ENCODE measurements at places on chromosomes 13 and 19.

DNA sequence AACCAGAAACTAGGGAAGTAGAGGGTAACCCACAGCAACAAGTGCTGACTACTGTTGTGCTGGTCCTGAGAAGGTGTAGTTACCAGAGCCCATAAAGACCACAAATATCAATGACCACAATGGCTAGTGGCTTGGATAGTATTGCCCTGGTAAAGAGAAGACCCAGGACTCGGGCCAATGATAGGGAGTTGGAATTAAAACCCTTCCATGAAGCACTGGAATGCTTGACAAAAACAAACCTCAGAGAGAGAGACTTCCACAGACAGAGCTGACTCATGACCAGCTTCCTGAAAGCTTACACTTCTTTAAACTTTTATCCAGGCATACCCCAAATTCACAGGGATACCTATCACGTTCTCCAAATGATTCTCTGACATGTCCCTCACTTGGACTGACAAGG is 60.5 kb downstream of the WDR87 start:
- no peak for DNase-seq

DNA sequence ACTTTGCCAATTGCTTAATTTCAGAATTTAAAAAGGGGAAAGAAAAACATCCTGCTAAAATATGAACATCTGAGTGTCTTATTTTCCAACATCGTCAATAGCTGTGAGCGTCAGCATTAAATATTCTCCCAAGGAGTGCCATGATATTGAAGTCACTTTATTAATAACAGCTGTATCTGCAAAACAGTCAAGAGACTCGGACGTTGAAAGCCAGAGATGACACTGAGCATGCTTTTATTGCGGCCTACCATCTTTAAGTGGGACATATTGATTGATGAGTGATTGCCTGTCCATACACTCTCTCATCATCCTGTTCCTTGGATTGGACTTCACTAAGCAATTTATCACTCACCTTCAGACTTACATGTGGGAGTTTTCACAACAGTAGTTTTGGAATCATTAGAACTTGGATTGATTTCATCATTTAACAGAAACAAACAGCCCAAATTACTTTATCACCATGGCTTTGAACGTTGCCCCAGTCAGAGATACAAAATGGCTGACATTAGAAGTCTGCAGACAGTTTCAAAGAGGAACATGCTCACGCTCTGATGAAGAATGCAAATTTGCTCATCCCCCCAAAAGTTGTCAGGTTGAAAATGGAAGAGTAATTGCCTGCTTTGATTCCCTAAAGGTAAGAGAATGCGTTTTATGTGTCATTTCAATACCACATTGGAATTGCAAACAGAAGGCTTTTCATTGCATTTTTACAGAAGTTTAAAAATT is 53.8 kb downstream of the MBNL2 start:
- DNase-seq: no peak

DNA sequence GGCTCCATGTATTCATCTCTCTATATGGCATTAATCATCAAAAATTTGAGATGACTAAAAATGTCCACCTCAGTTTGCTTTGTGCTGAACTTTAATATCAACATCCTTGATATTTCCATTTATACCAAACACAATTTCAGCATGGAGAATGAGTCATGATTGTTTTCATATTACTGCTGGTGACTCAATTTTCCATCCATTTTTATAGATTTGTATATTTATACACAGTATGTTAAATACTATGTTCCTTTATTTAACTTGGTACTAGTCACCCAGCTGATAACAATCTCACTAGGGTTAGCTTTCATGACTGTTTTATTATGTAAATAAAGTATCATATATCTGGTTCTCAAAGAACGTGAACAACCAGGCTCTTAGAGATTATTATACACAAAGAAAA is 1255.1 kb downstream of the SLITRK1 start:
- no peak for DNase-seq

GRCh38 chr19:11435833-11436313 is 438 bp downstream of the PRKCSH start:
- no peak for DNase-seq

- no peak for DNase-seq
Measured at GRCh38 chr13:35255241-35255640, 221.2 kb downstream of the MAB21L1 start.

- no peak for DNase-seq
Measured at GRCh38 chr13:76750126-76750525, 136.1 kb downstream of the KCTD12 start.

- no peak for DNase-seq
Measured at GRCh38 chr13:33069365-33069764, 53.1 kb downstream of the KL start.

GRCh38 chr19:33416307-33417215 is 43.1 kb downstream of the CEBPG start:
- DNase-seq: peak; percentile 40

DNA sequence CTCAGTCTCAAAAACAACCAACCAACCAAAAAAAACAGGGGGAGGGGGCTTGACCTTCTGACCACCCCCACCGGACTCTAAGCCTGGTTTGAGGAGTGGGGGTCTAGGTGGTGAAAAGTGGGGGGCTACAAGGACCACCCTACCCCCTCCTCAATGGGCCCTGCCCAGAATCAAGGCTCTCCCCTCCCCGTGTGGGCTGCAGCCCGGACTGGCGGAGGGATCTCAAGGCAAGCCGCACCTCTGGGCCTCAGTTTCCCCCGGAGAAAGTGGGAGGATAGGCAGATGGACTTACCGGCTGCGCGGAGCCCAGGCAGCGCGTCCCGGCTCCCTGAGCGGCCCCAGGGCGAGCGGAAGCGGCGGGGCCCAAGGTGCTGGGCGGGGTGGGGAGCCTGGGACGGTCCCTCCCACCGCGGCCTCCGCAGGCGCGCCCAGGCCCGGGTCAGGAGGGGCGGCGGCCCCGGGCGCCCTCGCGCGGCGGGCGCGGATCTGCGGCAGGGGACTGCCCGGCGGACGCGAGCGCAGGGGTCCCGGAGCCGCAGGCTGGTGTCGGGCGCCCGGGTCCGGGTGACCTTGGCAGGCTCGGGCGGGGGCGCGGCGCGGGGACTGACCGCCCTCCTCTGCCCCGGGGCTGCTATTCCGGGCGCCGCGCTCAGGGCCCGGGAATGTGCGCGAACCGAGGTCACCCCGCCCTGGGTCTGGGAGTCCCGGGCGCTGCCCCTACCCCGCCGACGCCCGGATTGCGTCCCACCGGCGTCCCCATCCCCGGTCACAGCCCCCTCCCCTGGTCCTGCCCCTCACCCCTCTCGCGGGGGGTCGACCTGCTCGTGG is at the start of gene ADAMTSL5:
TSS of gene ADAMTSL5 (minus strand) at position 349 of the 828 bp plus-strand sequence. CDS start 2,076 bp downstream, outside the sequence.
- DNase-seq: peak; percentile 59

- no peak for DNase-seq
Measured at GRCh38 chr19:52941941-52942385, 18.7 kb upstream of the ZNF888 start.

DNA sequence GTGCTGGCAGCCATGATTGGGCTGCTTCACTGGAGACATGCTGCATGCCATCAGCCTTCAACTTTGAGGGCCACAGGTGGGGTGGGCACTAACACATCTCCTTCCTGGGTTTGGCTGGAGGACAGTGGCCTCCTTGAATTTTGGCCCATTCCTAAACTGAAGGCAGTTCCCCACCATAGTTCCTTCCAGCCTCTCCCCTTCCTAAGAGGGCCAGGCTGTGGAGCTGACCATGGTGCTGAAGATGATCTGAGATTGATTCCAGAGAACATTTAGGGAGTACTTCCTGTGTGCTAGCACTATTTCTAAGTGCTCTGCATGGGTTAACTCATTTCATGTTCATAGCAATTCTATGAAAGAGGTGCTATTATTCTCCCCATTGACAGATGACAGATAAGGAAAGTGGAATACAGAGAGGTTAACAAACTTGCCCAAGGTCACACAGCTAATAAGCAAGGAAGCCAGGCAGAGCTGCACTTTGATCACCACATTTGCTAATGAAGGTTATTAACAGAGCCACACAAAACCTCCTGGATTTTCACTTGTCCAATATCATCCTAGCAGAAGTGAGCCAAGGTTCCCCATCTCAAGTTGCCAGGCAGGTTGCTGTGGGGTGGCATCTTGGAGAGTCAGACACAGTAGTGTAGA is 175.3 kb downstream of the ZIC5 start:
- DNase-seq: no peak

GRCh38 chr13:51793570-51794271 is 10.2 kb downstream of the DHRS12 start:
- no peak for DNase-seq

- no peak for DNase-seq
Measured at GRCh38 chr19:54532528-54532927, 29.9 kb downstream of the LAIR2 start.

DNA sequence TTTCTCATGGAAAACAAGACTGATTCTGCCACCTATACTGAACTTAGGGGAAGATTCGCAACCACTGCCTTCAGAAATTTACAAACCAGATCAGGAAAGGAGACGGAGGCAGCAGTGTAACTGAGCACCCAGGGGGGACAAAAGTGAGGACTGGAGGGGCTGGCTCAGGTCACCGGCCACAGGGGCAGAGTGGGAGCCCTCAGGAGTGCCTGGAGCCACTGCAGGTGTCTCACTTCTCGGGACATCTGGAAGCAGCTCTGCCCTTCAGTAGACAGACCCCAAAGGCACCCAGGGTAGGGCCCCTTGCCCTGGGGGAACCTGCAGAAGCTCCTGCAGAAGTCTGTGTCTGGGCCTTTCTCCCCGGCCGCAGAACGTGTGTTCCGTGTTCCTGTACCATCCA is 5.8 kb downstream of the ARHGEF7 start:
- no peak for DNase-seq

DNA sequence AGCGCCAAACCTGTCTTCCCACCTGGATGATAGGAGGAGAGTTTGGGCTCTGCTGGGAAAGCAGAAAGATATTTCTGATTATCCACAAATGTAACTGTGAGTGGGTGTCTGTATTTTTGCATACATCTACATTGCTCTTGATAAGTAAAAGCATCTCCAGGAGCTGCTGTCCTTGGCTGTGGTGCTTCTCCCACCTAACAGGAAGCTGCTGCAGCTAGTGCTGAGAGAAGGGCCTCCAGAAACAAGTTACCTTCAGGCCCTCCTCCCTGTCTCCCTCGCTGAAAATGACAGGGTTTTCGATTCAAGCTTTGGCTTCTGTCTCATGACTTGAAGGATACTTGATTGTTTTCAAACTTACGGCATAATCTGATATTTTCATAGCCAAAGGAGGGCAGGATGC is 90.1 kb downstream of the FOXO1 start:
- no peak for DNase-seq

GRCh38 chr13:48144413-48145035 is 49.6 kb upstream of the MED4 start:
- no peak for DNase-seq

GRCh38 chr19:15426485-15427349 is 7.9 kb upstream of the AKAP8L start:
- no peak for DNase-seq

GRCh38 chr19:3098141-3098514 is 4.0 kb downstream of the GNA11 start:
- no peak for DNase-seq

DNA sequence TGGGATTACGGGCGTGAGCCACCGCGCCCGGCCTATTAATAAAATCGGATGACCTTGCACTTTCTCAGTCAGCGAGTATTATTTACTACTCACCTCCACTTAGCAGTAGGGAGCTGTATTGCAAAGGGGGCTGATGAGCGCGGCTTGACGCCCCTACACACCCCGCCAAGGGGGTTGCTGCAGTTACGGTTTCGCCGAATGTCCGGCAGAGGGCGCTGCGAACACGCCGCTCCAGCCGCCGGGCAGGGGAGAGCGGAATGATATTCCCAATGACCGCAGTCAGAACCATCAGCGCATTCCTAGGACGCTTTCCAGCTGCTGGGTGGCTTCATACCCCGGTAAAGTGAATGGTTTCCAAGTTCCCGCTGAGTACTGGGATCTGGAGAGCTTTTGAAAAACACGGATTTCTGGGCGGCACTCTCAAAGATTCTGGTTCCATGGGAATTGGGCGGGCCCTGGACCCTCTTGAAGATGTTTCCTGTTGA is 30.0 kb upstream of the TPT1 start:
- DNase-seq: peak; percentile 40

DNA sequence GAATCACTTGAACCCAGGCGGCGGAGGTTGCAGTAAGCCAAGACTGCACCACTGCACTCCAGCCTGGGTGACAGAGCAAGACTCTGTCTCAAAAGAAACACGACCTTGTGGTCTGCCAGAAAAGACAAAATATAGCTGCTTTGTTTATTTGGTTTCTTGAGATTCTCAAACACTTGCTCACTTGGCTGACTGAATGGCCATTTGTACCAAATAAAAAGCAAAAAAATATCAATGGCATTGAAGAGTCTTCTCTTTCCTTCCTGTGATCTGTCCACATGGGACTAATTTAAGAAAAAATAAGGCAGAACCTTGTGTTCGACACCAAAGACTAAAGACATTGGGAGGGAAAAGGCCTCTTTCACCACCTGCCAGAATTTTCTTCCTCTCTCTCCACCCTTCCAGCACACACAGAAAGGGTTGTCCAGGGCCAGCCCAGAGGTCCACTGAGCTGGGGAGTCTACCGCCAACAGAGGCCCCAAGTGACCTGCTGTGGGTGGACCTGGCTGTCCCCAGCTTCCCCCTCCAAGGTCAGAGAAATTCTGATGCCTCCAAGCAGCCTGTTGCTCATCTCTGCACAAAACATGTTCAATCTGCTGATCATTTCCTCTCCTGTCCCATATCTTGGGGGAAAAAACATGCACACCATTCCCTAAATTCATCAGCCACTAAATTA is 5.9 kb downstream of the BRME1 start:
- no peak for DNase-seq

DNA sequence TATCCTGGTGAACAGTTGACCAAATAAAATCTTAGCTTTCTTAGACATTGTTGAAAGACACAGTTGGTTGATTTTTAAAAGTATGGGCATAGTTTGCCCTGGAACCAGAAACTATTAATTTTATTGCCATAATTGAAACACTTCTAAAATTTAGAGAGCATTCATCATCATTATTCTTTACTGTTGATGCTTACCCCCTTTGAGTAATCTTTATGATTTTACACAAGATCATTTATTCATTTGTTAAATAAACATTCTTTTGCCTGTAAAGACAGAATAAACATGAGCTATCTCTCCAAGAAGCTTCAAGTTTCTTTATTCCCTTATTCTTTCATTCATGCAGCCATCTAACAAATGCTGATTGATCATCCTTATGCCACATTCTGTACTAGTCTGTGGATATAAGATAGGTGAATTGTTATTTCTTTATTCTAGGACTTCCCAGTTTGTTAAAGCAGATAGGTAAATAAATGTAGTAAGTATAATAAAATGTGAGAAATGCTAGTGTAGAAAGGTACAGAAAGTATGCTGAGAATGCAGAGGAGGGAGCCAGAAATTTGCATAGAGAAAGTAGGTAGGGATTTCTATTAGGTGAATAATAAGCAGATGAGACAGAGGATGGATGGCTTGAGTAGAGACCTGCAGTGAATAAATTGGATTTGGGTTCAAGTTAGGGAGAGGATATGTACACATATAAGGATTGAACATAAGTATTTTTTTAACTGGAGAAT is 8.2 kb downstream of the SERTM1 start:
- DNase-seq: no peak

- DNase-seq: no peak
Measured at GRCh38 chr19:16893686-16893989, 4.8 kb downstream of the F2RL3 start.

- DNase-seq: peak; percentile 31
Measured at GRCh38 chr19:45117167-45117594, 24.2 kb downstream of the PPP1R37 start.
